Neuronal stem cell (in vitro differentiated cells): ENCODE measurements at places on chromosomes 2 and 18.

GRCh38 chr2:55556809-55557208 lies 37.3 kb downstream of the CFAP36 start:
- no peak for DNase-seq

GRCh38 chr2:213995400-213996105 lies 415.3 kb upstream of the VWC2L start:
- DNase-seq = no peak

DNA sequence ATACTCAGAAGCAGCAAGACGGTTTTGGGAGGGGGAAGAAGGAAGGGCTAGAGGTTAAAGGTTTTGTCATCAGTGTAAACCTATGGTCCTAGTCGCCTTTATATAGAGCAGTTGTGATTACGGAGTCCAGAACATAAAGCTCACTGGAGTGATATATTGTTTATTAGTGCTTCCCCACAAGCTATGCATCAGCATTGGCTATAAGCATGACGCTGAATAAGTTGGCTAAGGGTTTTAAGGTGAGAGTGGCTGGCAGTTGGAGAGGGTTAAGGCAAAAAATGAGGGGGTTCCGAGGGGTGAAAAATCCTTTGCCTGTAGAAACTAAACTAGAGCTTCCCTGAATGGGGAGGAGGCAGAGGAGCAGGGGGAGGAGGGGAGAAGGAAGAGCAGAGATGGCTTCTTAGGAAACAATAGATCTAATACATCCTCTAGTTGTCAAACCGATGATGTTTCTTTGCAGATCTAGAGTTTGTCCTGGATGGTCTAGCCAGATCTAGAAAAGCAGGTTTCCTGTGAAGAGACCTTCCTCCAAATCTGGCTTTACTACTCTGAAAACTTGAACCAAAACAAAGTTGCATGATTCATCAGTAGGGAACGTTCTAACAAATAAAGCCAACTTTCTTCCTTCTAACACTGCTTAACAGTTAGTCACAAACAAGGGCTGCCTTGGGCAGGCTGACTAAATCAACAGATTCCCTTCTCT lies 2.5 kb downstream of the KLF7 start:
- no peak for DNase-seq

DNA sequence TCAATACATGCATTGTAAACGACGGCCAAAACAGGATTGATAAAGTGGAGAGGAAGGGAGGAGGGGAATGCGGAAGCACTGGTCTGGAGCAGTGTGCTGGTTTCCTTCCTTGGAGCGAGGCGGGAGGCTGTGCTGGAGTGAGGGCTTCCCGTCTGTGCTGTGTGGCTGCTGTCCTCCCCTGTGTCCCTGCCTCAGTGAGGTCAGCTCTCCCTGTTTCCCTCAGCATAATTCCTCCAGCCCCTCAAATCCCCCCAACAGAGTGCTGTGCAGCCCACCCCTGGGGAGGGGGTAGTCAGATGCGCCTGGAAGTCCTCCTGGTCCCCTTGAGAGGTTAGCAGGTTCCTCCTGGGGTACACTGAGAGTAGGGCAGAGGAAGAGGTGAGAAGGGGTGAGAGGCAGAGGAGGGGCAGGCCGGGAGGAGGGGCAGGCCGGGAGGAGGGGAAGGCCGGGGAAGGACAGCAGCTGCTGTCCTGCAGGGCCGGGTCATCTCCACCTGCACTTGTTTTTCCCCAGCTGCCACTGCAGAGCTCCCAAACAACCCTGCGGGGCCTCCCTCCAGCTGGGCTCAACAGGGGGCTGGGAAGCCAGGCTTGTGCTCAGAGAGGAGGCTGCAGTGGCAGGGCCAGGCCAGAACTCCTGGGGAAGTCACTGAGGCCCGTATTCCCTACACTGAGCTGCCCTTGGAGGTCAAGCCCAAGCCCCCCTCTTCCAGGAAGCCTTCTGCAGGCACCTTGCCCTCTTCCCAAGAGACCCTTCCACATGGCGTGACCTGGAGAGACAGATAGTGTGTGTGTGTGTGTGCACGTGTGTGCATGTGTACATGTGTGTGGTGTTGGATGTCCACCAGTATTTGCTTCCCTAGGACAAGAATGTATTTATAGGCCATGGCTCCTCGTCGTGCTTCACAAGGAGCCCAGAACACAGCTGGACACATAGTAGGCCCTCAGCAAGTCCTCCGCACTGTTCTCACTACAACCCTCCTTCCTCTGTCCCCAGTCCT lies 13.2 kb upstream of the ATP6V1B1 start:
- no peak for DNase-seq

- DNase-seq = peak; percentile 76
These were observed 11.9 kb upstream of the MLPH start for GRCh38 chr2:237474931-237475703.

DNA sequence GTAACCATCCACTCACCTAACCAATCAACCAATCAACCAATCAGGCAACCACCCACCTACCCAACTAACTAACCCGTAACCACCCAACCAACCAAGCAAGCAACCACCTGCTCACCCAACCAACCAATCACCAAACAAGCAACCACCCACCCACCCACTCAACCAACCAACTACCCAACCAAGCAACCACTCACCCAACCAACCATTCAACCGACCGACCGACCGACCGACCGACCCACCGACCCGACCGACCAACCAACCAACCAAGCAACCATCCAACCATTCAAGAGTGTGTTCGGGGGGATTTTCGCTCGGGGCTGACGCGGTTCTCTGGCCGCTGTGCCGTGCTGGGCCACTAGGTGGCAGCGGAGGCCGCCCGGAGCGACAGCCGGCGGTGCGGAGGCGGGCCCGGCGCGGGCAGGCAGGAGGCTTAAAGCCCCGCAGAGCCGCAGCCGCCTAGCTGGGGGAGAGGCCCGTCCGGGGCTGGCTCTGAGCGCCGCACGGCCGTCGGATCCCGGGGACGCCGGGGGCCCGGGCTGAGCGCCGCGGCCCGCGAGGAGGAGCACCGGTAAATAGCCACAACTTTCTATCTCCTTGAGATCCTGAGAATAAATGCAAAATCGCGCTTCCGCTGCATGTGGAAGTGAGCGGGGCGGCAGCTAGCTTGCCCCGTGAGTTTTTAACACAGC lies at the start of gene MC5R:
TSS of gene MC5R (plus strand) at position 443 of the 689 bp plus-strand sequence. CDS start 1,617 bp downstream, outside the sequence.
- peak; percentile 68 for DNase-seq

DNA sequence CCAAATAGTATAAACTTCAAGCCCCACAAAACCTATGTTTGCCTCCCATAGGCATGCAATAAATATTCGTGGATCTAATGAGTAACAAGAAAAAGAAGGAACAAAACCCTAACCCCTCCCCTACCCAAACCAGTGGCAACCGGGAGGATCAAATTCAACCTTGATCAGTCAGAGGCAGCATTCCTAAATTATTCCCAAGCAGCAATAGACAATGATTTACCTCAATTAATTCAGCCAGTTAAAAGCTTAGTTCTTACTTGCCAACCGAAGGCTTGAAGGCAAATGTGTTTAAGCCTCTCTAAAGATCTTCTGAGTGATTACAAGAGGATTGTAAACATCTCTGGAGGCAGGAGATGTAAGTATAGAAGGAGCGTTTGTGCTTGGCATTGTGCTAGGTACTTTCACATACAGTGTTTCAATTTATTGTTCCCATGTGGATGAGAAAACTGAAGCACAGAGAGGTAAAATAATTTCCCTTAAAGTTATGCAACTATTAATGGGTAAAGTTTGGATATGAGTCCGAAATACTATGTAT lies 197.7 kb downstream of the MTX2 start:
- DNase-seq = no peak

GRCh38 chr18:41938445-41938844 lies 16.6 kb upstream of the PIK3C3 start:
- no peak for DNase-seq

GRCh38 chr2:125490308-125490707 lies 1165.7 kb upstream of the GYPC start:
- no peak for DNase-seq

GRCh38 chr2:53096351-53096750 lies 671.3 kb upstream of the CHAC2 start:
- no peak for DNase-seq

DNA sequence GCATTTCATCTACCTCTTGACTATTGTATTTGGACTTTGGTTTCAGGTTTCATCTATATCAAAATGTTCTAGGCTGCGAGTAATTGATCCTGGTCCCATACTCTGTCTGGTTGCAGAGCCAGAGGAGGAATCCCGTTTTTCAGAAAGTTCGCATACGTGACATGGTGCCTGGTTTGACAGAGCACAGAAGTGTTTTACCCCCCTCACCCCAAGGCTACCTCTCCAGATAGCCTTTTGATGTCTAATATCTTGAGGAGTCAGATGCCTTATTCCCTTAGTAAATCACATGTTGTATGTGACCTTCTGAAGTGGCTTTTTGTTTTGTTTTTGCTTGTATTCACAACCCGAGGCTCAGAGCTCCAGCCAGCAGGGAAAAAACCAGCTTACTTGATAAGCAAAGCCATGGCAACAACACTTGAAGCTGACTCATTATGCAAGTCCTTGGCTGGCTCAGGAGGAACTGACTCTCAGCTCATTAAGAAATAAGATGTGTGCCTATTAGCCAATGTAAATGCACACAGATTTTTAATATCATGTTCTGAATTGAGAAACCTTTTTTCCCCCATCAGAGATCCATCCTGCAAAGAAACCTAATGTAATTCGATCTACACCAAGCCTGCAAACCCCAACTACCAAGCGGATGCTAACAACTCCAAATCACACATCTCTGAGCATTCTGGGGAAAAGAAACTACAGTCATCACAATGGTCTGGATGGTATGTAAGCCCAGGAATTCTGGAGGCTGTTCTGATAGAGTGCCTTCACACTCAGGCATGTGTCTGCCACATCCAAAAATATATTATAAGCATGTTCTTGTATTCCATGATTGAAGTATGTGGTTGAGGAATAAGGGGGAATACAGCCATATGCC lies 41.4 kb downstream of the OXER1 start:
- no peak for DNase-seq

- no peak for DNase-seq
These were observed 228.7 kb downstream of the FSIP2 start for GRCh38 chr2:185967335-185967734.

- DNase-seq = no peak
These were observed 1605.3 kb upstream of the ACVR2A start for GRCh38 chr2:146239392-146240135.

DNA sequence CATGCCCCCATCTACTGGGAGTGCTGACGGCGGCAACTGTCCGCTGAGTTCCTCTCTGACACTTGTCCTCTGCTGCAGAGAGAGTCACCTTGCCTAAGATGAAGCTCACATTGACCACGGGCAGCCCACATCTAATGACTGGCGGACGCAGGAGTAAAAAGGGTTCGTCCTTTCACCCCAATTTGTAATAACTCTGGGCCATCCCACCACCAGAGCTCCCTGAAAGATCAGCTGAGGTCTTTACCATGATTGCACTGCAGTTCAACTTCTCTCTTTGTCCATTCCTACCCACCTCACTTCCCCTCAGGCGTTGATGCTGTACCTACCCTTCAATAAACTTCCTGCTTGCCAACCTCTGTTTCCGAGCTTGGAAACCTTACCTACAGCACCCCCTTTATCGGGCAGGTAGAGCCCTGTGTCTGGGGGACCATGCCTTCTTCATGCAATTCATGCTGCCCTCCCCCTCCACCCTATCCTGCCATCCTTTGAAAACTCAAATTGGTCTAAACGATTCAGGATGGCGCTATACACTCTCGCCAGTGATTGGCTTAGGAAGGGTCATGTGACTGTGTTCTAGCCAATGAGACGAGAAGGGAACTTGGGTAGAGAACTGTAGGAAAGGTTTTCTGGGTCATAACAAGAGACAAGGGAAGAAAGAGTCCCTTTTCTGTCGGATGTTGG lies 10.3 kb upstream of the B3GNT2 start:
- no peak for DNase-seq

GRCh38 chr2:174931724-174932123 lies 73.5 kb downstream of the CHN1 start:
- no peak for DNase-seq

GRCh38 chr18:45820106-45820745 lies 5.2 kb upstream of the SIGLEC15 start:
- DNase-seq = no peak

DNA sequence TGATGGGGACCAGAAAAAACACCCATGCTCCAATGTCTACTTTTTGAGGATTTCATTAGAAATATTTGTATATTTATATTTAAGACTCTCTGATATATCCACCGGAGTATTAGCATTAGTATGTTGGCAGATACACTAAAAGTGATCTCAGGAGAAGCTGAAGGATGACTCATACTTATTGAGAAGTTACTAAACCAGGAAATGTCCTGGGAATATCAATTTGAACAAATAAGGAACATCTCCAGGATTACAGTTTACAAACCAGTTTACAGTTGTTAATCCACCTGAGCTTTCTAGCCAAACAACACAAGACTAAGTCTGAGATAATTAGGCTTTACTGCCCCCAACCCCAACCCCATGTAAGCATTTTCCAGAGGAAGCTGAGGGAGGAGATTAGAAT lies 16.1 kb upstream of the DPP4 start:
- DNase-seq = no peak

DNA sequence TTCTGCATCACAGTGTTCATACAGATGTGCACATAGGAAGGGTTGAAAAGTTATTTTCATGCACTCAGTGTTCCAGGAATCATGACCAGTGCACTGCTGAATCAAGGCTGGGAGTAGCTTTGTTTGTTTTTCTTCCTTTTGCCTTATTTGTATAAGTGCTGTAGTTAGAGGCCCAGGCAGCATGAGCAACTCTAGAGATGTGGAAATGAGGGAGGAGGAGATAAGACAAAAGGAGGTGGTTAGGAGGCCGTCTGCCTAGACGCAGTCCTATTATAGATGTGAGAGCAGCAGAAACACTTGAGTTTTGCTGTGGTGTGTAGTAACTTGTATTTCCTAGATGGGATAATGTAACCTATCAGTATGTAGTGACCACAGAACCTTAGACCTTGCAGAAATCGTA lies 264.3 kb upstream of the RASGRP3 start:
- DNase-seq = no peak

DNA sequence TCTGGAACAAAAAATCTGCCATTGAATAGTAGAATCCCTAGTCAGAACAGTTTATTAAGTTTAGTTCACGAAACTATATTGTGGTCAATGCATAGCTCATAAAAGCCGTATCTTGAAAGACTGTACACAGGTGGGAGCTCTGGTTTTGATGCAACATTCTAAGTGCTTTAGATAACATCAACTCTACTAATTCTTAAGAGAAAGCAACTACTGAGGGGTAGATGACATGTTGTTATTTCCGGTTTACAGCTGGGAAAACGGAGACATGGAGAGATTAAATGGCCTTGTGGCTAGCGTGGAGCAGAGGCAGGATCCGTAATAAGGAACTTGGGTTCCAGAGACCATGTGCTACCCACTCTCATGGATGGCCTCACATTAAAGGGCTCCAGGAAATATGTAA lies 4.2 kb upstream of the ITGA6 start:
- no peak for DNase-seq

GRCh38 chr18:35371412-35372195 lies 5.5 kb downstream of the ZNF396 start:
- DNase-seq = no peak

GRCh38 chr18:79516441-79516931 lies 120.8 kb downstream of the NFATC1 start:
- no peak for DNase-seq
